ENCODE measurements at places on chromosomes 2 and 18. TPM values are rescaled to one million over a fixed set of nuclear protein-coding genes. Genes with fewer than 3 reads are reported as not detected.

The SP5 gene
- 8.1 TPM for polyA plus RNA-seq

DNA sequence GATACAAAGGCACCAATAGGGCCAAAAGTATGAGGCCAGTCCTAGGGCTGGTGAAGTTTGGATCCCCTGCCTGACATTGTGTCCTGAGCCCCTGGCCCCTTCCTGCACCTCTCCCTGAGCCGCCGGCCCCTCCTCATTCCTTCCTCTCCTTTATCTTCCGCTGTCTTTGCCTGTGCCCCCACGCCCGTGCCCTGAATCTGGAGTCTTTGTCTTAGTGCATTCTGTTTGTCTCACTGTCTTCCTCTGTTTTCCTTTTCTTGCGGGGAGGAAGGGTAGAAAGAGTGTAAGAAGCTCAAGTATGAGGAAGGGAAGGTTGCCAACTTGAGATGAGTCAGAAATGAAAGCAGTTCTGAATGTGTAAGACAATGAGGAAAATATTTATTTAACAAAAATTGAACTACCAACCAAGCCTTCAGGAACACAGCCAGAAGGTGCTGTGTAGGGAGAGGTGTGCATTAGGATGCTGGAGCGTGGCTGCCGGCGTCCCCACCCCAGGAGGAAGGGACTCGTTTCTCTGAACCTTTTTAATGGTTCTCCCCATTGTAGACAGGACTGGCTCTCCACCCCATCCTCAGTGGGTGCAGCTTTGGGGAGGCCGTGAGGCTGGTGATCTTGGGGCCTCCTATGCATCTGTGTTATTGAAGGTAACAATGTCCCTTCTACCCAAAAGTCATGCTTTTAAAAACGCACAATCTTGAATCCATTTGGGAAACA lies 133.1 kb downstream of the NEDD4L start:
- DNase-seq, result no peak

DNA sequence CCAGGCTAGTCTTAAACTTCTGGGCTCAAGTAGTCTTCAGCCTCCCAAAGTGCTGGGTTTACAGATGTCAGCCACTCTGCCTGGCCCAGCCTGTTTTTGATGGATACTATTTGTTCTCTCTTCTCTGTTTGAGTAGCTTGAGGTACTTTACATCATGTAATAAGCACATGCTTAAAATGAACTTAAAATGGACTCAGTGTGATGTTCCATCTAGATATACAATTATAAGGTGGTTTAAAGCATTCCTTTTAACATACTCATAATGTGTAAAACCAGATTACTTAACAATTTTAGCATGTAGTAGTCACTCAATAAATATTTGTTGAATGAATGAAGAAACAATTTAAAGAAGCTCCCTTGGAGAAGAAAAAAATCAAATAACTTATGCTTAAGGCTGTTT lies 9.6 kb downstream of the PTPRM start:
- no peak for DNase-seq

DNA sequence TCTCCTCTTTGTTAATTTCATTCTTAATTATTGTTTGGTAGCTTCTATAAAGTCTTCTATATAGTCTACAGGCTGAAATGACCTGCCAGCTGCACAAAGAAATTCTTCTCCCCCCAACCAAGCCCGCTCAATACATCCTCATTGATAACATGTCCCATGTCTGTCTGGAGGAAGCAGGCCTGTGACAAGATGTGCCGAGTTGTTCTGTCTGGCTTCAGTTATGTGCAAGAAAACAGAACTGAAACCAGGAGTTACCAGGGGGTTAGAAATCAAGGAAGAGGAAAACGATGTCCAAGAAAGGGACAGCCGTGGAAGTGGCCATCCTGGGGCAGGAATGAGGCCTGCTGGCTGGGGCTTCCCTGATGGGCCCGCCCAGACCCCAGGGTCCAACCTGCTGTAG lies 57.6 kb downstream of the MTCL1 start:
- no peak for DNase-seq

- DNase-seq, result no peak
Measured at GRCh38 chr18:54843314-54843713, 15.0 kb downstream of the RAB27B start.
